ENCODE measurements at places on chromosomes 4 and X. TPM values are rescaled to one million over a fixed set of nuclear protein-coding genes. Genes with fewer than 3 reads are reported as not detected.
A peak's percentile ranks its signal among the peaks of the same experiment; 100 is the strongest.

PLAC8 gene
- not detected for total RNA-seq

DUX4 gene
- total RNA-seq = not detected

DNA sequence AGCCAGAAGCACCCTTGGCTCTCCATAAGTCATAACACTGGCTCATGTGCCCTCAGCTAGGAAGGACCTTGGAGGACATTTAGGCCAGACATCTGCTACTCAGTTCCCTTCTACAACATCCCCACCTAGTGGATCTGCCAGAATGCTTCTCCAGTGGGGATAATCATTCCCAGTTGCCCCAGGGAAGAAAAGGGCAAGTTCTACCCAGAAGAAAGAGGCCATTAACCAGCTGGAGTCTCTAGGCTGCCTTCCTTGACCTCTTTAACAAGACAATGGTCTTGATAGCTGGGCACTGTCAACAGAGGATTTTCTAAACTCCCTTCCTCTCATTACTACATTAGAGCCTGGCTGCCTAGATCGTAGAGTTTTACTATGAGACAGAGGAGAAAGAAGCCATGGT is 42.0 kb downstream of the LGI2 start:
- DNase-seq = peak; percentile 22

PABPC1L2B gene
- total RNA-seq = not detected

DNA sequence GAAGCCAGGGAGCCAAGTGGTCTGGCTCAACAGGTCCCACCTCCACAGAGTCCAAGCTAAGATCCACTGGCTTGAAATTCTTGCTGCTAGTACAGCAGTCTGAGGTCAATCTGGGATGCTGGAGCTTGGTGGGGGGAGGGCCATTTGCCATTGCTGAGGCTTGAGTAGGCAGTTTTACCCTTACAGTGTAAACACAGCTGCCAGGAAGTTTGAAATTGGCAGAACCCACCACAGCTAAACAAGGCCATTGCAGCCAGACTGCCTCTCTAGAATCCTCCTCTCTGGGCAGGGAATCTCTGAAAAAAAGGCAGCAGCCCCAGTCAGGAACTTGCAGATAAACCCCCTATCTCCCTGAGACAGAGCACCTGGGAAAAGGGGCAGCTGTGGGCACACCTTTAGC is 84.9 kb downstream of the EDA2R start:
- DNase-seq = no peak

- DNase-seq = no peak
Observed at GRCh38 chr4:11894977-11895376, 466.3 kb upstream of the HS3ST1 start.

WDFY3 gene
- 20.4 TPM for total RNA-seq

RHOXF1 gene
- not detected for total RNA-seq

DNA sequence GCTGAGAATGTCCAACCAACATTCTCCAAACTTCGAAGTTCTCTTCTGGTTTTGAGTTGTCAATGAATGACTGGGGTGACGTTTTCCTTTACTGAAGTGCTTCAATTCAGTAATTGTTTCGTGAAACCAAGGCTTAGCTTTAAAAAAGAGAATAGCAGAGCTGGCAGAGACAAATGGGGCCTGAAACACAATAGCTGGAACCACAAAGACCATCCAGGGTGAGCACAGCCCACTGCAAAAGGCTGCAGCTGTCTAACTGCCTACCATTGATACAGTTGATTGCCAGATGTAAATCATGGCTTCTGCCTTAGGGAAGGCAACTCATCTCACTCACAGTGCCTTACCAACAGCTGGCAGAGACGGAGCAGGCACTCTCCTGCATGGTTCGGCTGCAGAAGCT is 78.7 kb upstream of the ZNF518B start:
- DNase-seq = no peak

DNA sequence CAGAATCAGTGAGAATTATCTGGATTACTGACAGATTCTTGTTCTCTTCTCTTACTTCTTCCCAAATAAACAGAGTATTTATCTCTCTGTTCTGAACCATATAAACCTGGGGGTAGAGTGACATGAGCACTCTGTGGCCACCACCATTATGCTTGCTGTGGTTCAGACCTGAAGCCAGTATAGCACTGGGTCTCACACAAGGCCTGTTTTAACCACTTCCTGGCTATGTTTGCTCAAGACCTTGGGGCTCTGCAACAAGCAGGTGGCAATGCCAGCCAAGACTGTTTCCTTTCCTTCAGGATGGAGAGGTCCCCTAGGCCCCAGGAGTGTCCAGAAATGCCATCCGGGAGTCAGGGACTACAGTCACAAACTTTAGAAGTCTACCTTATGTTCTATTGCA is 21.7 kb upstream of the HEPH start:
- no peak for DNase-seq

P2RY8 gene
- not detected for total RNA-seq

DNA sequence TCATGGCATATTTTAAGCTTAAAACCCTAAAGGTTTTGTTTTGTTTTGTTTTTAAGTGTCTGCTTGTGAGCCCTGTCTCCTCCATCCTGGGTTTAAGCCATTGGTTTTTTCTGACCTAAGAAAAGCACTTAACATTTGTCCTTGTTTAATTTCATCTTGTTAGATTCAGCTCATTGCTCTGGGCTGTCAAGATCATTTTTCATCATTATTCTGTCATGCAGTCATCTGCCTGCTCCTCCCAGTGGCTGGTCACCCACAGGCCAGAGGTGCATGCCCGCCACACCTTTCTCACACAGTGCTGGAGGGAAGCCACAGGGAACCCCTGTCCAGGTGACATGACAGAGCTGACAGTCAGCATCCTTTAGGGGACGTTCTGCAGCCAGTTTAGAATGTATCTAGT is 11.7 kb upstream of the REELD1 start:
- DNase-seq = peak; percentile 19

GRCh38 chr4:1572521-1572920 is 111.6 kb downstream of the FAM53A start:
- no peak for DNase-seq

GPM6B gene
- not detected for total RNA-seq

- DNase-seq = no peak
Observed at GRCh38 chrX:38154340-38154739, 66.3 kb downstream of the SRPX start.

DNA sequence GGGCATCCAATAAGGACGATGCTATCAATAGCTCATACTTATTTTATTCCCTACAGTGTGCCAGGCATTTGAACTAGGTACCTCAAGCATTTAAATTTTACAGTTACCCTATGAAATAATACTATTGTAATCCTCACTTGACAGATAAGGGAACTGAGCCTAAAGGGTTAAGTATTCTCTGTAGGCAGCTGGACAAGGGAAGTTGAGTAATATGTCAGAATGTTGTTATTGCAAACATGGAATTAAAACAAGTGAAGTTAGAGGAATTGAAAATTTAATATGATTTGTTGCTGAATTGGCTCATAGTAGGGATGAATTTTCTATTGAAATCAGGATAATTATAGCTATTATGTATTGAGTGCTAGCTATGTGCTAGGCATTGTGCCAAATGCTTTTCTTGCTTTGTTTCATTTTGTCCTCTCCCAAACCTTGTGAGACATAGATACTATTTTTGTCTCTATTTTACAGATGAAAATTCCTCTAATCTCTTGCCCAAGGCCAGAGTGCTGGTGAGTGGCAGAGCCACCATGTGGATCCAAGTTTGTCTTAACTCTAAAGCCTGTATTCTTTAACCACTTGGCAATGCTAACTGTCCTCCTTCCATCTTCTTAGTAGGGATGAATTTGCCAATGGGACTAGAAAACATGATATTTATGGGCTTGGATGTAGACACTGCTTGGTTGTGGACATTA is 58.1 kb downstream of the TMEM164 start:
- no peak for DNase-seq

CHM gene
- total RNA-seq = 8.8 TPM

DNA sequence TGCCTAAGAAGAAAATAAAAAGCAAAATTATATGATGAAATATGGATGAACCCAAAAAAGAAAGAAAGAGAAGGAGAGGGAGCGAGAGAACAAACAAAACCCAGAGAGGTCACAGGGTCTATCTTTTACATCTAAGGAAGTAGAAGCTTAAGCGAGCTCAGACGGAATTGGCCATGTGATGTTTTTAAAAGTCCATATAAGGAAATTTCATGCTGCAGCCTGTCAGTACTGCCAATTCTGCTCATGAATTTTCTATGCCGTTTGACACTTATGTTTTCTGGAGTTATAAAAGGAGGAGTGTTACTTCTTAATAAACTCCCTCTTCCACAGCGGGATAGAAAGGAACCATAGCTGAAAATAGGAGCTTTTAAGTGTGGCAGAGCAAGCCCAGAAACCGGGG is 32.9 kb upstream of the DCX start:
- DNase-seq = no peak

MAGEB17 gene
- total RNA-seq = not detected

RGN gene
- total RNA-seq = not detected

DNA sequence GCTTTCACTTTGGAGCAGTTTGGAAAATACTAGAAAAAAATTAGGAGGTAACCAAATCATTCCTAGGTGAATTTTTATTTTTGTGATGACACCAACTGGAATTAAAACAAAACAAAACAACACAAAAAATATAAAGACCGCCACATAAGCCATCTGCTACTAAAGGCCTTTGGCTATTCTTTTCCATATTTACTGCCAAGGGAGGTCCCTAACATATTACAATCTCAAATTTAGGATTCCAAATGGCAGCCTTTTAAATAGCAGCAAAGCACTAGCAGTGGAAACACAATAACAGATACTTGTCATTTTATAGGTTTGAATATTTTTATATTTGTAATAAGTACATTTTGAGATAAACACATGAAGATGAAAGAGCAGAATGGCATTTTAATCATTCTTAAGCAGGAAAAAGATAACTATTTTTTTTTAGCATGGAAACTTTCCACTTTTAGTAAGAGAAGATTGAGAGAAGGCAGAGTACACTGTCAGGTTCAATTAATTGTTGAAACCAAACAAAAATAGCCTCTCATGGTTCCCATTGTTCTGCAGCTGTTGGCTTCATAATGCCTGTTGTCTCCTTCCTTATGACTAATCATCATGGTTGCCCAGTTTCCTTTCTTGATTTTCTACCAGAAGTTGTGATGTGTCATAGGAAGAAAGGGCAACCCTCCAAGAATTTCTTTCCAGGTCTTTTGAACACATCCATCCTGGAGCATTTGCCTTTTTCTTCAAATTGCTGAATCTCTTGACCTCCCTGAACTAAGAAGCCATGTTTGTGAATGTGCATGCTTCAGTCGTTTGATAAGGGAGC is 219.0 kb upstream of the EMCN start:
- peak; percentile 2 for DNase-seq

DNA sequence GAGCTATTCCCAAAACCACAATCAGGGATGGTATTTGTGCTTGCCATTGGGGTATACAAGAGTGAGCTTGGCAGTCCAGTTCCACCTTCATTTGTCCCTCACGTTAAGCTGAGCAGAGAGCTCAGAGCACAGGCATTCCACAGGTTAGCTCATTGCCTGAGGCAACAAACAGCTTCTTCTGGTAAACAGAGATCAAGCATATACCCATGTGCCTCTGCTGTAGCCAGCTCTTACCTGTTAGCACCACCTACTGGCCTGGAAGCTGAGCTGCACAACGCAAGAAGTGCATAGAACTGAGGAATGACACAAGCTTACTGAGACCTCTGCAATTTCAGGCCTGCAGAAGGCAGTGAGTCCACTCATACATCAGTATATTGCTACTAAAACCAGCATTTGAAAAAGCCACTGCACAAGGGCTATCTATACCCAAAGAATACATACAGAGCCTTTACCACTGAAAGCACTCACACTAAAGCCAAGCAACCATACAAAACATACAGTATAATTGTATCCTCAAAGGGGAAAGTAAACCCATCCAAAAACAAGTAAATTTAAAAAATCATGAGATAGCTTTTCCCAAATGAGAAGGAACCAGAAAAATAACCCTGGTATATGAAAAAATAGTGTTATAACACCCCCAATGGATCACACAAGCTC is 258.3 kb upstream of the GABRA2 start:
- peak; percentile 19 for DNase-seq

GRCh38 chr4:73740353-73740778 is at the start of gene CXCL8:
CXCL8 (plus strand) TSS chr4:73740569; CDS start chr4:73740659, 90 bp downstream.
- DNase-seq = peak; percentile 76

GRCh38 chr4:52421811-52422213 is 237.3 kb downstream of the USP46 start:
- no peak for DNase-seq

DNA sequence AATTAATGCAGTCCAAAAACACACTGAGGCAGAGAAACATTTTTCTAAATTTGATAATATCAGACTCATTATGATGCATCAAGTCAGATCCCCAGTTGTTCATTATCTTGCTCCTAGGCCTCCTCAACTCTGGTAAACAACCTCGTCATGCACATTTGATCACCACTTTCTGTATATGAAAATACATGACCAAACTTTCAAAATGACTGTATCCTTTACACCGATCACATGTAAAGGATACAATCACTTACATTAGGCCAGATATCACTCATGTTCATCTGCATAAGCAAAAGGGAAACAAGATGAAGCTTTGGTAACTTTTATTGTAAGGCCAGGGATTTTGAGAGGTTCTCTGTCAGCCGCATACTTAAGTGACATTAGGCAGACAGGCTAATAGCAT is 99.4 kb upstream of the IL1RAPL1 start:
- DNase-seq = no peak

- DNase-seq = no peak
Observed at GRCh38 chr4:168741281-168742173, 244.7 kb downstream of the PALLD start.

KDM6A gene
- total RNA-seq = 5.1 TPM

GCNA gene
- not detected for total RNA-seq

NFKB1 gene
- 29.6 TPM for total RNA-seq

DNA sequence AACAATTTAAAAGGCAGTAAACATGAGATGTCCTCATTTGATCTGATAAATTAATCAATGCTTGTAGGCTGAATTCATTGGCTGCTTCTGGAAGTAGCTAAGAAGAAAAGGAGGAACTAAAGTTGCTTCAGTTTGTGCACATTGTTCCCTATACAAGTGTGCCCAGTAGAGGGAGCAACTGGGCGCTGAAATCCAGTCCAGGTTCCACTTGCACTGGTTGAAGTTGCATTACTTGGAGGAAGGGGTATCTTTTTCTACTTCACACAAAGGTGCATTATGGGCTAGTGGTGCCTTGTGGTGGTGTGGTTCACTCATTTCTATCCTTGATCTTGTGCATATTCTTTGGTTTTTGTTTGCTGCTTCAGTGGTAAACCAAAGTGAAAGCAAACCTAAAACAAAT is 67.9 kb upstream of the SOX3 start:
- peak; percentile 12 for DNase-seq

RHOXF2 gene
- not detected for total RNA-seq

GRCh38 chrX:21047034-21047455 is 327.2 kb upstream of the CNKSR2 start:
- DNase-seq = no peak

SPIN2B gene
- 23.0 TPM for total RNA-seq

DNA sequence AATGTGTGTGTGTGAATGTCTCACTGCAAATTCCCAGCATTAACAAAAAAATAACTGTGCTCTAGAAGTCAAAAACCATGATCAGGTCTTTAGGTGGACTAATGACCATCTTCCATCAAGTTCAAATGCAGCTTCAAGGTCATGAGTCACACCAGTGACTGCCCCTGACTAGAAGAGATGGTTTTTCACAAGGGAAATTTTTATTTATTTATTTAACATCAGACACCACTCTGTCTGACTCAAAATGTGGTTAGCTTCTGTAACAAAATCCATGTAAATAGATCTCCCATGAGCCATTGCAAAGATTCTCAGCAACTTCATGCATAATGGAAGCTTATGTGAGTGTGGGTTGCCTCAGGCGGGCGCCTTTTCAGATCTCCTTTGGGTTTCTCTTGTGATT is 219.2 kb downstream of the KIT start:
- DNase-seq = peak; percentile 28

- no peak for DNase-seq
Observed at GRCh38 chr4:127416115-127416514, 216.6 kb upstream of the INTU start.

RRAGB gene
- 20.2 TPM for total RNA-seq

USP17L24 gene
- total RNA-seq = not detected

- DNase-seq = peak; percentile 30
Observed at GRCh38 chrX:30713061-30713525, 59.9 kb downstream of the GK start.

Data from Caki2 (cell line).